Omental fat pad (tissue), 4 donors: ENCODE measurements at places on chromosomes 5 and 9.

- DNase-seq: no peak
Measured at GRCh38 chr5:55286411-55286933, 21.0 kb downstream of the DHX29 start.

- no peak for DNase-seq
Measured at GRCh38 chr9:4182831-4183230, 117.0 kb downstream of the GLIS3 start.

DNA sequence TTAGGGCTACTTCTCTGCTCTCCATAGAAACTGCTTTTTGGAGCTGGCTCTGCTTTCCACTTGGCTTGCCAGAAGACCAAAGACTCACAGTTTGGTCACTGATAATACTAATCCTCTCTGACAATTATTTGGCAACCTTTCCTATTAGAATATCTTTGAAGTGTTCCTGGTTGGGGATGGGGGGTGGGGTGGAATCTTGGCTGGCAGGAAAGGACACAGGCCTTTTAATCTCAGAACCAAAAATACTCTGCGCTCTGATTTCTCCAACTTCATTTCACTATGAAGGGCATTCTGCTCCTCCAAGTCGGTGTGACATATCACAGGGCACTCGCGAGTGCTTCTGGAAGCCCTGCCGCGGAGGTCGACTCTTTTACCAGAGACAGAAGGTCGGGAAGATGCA, 1329.0 kb upstream of the WWC1 start:
- DNase-seq: no peak

DNA sequence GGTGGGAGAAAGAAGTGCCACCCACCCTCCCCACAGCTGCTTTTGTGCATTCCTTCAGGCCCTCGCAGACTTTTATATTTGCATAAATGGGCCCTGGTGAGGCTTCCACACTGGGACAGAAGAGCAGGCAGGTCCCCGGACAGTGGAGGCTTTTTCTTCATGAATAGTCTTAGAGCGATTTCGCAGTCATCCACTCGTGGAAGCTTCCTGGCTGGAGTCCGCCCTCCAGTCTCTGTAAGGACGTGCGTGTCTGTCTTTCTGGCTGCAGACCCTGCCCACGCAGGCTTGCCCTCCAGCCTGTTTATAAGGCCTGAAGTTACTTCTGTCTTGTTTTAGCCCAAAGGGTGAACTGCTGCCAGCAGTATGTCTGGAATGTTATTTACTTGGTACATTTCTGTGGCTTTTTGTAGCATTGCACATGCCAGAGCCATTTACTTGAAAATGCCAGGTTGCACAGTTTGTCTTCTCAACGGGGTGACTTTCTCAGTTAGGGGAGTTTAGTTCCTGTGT, 195.7 kb downstream of the AOPEP start:
- no peak for DNase-seq

DNA sequence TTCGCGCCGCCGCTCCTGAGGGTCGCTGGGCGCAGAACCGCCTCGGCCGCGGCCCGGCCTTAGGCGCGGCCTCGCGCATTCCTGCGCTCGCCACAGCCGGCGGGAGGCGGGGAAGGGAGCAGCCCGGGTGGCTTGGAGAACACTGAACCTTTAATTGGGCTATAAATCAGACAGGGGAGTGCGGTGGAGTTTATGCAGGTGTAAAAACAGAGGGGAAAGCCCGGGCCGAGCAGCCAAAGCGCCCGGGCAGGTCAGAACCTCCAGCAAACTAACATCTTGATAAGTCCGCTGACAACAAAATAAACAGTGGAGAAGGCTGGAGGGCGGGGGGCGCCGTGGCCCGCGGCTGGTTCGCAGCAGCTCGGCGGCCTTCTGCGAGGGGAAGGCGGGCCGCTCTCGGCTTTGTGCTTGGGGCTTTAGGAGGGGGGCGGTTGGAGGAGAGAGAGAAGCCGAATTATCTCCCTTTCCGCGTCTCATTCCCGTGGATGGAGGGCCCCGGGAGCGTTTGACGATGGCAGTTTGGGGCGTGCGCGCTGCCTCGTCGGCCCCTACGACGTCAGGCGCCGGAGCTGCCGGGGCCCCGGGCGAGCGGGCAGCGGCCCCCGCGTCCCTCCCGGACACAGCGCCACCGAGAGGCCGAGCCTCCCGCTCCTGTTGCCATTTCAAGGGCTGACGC, 11.3 kb downstream of the FOXD1 start:
- DNase-seq: no peak
